Glutamatergic neuron (in vitro differentiated cells): ENCODE measurements at places on chromosomes 1 and 21. TPM values are rescaled to one million over a fixed set of nuclear protein-coding genes. Genes with fewer than 3 reads are reported as not detected.

GRCh38 chr21:31898933-31899630, 26.3 kb downstream of the HUNK start:
- DNase-seq: no peak

PRAMEF17 gene
- not detected for total RNA-seq

GRCh38 chr1:92536980-92537884, 50.5 kb upstream of the GFI1 start:
- no peak for DNase-seq

SPATA45 gene
- not detected for total RNA-seq

LCE1B gene
- not detected for total RNA-seq

DNA sequence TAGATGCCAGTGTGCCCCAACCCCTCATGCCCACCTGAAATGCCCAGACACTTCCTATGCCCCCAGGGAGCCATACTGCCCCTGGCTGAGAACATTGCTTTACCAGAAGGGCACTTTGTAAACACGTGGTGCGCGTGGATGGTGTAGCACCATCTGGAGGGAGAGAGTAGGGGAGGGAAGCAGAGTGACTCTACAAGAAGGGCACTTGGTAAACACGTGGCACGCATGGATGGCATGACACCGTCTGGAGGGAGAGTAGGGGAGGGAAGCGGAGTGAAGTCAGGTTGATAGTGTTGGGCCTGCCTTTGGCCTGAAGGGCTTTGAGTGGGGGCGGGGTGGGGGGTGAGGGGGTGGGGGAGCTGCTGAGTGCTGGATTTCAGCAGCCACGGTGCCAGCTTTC, 324.0 kb upstream of the VAMP3 start:
- no peak for DNase-seq

DNA sequence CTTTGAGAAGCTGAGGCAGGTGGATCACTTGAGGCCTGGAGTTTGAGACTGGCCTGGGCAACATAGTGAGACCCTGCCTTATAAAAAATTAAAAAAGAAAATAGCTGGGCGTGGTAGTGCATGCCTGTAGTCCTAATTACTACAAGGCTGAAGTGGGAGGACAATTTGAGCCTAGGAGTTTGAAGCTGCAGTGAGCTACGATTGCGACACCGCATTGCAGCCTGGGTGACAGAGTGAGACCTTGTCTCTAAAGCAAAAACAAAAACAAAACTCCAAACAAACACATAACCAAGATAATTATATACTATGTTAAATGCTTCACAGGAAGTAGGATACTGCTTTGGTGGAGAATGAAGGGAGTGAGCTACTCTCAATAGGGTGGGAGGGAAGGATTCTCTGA, 5.4 kb upstream of the PAFAH2 start:
- DNase-seq: no peak

NME7 gene
- 18.6 TPM for total RNA-seq

- no peak for DNase-seq
Measured at GRCh38 chr1:246794828-246795671, 70.8 kb downstream of the SCCPDH start.
